Stimulated activated CD4-positive, alpha-beta T cell treated with anti-CD3 and anti-CD28 coated beads, Interleukin-12 subunit alpha, Interleukin-12 subunit beta, amount 100 ng/mL, for 48 hours (primary cell): ENCODE measurements at places on chromosomes 16 and 17.
A peak's percentile ranks its signal among the peaks of the same experiment; 100 is the strongest.

- DNase-seq = no peak
These were observed 281.7 kb upstream of the ZFHX3 start for GRCh38 chr16:73329358-73330286.

DNA sequence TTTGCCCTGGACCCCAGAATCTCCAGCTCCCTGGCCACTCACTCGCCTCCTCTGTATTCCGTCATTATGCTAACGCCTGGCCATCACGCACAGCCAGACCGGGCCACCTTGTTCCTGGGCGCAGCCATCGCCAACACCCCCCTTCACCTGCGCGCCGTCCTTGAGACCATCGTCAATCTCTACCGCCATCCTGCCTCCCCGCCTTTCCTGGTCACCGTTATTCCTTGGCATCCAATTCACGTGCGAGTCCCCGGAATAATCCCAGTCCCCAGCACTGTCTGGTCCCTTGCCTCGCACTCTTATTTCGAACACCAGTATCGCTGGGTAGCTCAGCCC is 541 bp downstream of the VKORC1 start:
- no peak for DNase-seq

- no peak for DNase-seq
These were observed 41.9 kb upstream of the CHMP6 start for GRCh38 chr17:80949451-80950421.

DNA sequence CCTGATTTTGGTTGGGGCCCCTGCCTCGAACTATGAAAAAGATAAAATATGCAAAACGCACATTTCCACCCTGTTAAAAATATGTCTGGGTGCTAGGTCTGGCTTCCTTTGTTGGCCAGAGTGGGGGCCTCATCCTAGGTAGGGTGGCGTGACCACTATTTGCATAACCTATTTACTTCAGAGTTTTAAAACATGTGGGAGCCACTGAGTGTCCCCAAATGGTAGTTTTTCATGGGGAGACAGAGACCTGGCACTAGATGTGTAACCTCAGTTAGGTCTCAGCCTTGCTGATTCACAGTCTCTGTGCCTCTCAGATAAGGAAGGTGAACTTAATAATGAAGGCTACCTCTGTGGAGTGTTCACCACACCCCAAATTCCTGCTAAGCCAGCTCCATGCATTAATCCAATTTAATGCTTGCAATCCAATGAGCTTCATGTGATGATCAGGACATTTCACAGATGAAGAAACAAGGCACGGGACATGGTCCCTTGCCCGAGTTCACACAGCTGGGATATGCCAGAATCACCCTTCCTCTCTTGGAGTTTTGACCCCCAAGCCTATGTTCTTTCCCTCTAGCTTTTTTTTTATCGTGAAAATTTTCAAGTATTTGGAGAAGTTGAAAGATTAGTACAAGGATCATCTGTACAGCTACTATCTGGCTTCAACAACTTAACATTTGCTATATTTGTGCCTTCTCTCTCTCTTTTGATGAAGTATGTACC is 103.4 kb downstream of the IRF8 start:
- DNase-seq = no peak

DNA sequence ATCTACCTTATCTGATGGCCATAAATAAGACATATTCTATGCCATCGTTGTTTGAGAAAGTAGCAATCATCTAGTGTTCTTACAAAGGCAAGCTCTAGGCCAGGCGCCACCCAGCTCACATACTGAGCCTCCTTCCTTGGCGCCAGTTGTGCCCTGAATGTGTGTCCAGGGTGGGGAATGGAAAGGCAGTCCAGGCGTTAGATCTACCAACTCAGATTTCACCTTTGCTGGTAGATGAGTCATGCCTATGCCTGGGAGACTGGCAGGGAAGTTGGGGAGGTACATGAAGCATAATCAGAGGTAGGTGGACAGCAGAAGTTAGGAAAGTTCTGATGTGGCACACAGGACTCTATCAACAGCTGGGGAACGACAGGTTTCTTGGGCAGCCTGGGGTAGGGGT is 23.6 kb downstream of the SDR42E1 start:
- DNase-seq = no peak

GRCh38 chr17:32100971-32101631 is 41.2 kb upstream of the RHOT1 start:
- no peak for DNase-seq

GRCh38 chr17:74453665-74454196 is 12.7 kb upstream of the CD300A start:
- peak; percentile 59 for DNase-seq

- no peak for DNase-seq
These were observed 22.9 kb upstream of the C1QL1 start for GRCh38 chr17:44990994-44991393.

DNA sequence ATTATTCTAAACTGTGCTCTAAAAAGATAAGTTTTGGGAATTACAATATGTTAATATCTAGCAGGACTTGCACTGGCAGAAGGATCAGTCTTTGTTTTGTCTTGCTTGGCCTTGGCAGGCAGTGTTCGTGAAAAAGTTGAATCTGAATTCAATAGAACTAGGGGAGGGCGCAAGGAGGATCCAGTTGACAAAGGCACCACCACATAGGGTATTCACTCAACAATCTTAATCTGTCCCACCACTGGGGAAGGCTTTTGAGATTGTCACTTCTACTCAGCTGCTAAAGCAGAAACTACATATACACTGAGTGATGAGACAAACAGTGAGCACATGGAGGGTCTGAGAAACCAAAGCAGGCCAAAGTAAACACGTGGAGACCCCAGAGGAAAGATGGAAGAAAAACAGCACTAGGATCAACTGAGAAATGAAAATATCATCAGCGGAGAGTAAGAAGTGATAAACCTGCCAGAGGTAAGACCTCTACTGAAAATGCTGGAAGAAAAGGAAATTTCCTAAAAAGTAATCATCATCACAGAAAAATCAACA is 2.4 kb downstream of the AMFR start:
- no peak for DNase-seq

- no peak for DNase-seq
These were observed 236.6 kb downstream of the SNX29 start for GRCh38 chr16:12213180-12213579.

DNA sequence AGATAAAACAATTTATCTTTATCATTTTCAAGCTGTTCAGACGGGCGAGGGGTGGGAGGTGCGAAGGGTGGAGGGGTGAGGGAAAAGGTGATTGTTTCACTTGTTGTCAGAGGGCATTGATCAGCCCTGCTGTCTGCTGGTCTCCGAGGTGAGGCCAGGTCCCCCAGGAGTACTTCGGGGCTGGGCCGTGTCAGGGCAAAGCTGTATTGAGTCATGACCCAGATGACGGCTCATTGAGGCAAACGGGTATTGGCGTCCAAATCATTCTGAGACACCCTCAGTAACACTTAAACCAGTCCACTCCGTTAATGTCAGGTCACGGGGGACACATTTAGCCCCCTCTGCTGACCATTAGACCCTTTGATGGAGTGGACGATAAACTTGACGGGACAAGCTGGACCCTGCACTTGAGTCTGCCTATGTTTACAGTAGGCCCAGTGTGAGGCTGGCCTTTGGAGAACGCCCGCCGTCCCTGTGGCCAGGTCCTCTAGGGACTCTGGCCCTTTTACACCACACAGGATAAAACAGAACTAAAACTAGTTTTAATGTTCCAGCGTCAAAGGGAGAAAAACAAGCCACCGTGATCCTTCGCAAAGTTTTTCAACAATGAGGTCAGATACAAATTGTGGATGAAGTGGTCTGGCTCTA is 502.2 kb upstream of the ZFHX3 start:
- no peak for DNase-seq

DNA sequence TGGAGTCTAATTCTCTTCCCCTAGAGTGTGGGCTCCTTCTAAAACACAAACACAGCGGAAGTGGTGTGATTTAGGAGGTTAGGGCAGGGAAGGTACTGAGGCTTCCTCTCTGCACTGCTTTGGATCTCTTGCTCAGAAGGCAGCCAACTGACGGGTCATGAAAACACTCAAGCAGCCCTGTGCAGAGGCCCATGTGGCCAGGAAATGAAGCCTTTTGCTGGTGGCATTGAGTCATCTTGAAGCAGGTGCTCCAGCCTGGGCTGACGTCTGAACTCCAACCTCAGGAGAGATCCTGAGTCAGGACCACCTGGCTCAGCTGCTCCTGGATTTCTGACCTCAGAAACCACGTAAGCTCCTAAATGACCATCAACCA is 72.9 kb downstream of the MRM1 start:
- no peak for DNase-seq

- DNase-seq = no peak
These were observed 335.6 kb downstream of the UTP18 start for GRCh38 chr17:51595826-51596398.

DNA sequence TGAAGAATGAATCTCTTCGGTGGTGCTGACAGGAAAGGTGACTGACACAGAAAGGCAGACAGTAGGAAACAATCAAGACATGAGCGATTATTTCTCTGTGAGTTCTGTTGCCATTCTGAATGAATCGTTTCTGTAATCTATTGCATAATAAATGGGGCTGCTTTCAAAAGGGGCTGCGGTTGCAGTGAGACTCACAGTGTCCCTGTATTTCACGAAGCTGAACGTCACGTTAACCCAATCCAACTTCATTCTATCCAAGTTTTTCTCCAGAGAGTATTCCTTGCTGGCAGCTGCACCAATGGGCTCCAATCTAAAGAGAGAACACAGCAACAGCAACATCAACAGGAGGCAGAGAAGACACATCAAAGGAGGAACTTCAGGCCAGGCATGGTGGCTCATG is 75.4 kb downstream of the DNAH3 start:
- DNase-seq = no peak

DNA sequence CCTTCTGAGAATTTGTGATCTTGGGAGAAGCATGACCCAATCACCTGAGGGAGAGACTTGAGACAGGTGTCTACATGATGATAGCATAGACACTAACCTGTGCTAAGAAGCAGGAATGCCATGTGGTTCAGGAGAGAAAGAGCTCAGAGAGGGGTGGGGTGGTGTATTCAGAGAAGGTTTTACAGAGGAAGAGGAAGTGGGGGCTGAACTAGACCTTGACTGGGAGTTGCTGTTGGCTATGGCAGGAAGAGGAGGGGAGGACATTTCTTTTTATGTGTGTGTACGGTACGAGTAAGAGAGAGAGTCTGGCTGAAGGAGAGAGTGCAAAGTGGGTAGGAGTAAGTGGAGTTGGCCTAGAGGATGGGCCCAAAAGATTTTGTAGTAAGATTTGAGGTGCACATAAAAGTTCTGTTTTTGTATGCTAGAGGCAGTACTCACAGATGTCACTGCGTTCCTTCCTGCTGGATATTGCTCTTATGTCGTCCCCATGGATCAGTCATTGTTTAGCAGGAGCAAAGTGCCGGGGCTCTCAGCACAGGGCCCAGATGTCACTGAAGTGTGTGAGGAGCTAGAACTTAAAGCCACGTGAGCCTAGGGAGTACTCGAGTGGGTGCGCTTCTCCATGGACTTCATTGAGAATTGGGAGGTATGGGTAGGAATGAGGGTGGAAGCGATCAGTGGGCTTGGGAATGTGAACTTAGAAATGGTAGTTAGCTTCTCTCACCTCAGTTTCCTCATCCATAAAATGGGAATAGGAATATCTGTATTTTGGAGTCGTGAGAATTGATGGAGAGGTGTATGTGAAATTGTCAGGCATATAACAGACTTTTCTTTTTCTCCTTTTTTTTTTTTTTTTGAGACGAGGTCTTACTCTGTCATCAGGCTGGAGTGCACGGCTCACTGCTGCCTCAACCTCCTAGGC is 22.1 kb downstream of the SLC7A6 start:
- no peak for DNase-seq

DNA sequence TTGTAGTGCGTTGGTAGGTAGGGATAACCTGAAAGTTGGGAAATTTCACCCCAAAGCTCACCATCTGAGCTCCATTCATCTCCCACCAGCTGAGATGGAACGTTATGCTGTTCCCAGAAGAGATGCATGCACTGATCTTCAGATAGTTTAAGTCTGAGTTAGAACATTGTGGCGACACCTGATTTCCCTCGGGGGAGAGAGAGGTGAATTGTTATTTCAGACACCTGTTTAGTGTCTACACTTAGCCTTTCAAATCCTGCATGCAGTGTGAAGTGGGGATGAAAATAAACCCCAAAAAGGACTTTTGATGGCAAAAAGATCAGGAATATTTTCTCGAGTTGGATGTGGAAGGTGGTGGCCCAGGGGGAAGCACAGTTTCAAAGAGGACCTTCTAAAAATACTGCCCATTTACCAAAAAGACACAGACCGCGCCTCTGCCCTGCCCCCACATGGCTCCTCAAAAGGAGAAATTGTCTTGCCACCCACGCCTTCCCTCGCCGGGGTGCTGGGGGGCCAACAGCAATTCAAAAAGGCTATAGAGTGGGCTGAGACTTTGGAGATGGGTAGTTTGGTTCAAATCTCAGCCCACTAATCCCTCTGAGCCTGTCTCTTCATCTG is 11.4 kb downstream of the CIITA start:
- no peak for DNase-seq

DNA sequence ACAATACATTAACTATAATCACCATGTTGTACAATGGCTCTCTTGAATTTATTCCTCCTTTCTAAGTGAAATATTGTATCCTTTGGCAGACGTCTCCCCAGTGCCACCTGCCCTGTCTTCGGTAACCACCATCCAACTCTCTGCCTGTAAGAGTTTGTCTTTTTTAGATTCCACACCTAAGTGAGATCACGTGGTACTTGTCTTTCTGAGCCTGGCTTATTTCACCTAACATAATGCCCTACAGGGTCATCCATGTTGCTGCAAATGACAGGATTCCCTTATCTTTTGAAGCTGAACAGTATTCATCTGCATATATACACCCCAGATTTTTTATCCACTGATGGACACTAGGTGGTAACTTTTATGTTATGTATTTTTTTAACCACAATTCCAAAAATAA is 24.2 kb downstream of the ORC6 start:
- DNase-seq = no peak

DNA sequence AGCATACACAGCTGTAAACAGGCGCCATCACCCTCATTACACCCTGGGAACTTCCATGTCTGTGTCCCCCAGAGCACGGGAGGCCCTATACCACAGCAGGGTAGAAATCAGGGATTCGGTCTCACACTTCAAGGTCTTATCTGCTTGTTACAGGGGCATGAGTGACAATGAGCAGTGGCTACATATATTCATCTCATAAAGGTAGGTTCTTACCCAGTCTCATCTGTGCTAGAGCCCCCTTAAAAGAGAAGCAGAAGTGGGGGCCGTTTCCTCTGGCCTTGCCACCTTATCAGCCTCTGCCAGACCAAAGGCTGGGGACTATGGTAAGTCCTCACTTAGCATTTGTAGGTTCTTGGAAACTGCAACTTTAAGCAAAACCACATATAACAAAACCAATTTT is 46.5 kb downstream of the IRX5 start:
- DNase-seq = no peak

GRCh38 chr17:39167476-39167875 is 1.5 kb upstream of the ARL5C start:
- DNase-seq = no peak
